Mammary epithelial cell (primary cell): ENCODE measurements at places on chromosomes 3 and 15. TPM values are rescaled to one million over a fixed set of nuclear protein-coding genes. Genes with fewer than 3 reads are reported as not detected.

The DUOX1 gene
- polyA plus RNA-seq, result 10.5 TPM

The CNTN3 gene
- 11.9 TPM for polyA plus RNA-seq

The KLHL40 gene
- not detected for polyA plus RNA-seq

The KCNMB2 gene
- not detected for polyA plus RNA-seq

The POLG gene
- polyA plus RNA-seq, result 40.1 TPM

The ALPK3 gene
- 0.09 TPM for polyA plus RNA-seq

The EIF3J gene
- 49.4 TPM for polyA plus RNA-seq

The IL17RE gene
- polyA plus RNA-seq, result 10.2 TPM

The RLBP1 gene
- polyA plus RNA-seq, result 0.23 TPM

The SLC22A14 gene
- 0.10 TPM for polyA plus RNA-seq

The ARL6 gene
- 3.7 TPM for polyA plus RNA-seq

The OR5K2 gene
- polyA plus RNA-seq, result not detected

The CCR3 gene
- polyA plus RNA-seq, result not detected

The GATA2 gene
- 0.10 TPM for polyA plus RNA-seq

The PDCD10 gene
- 62.4 TPM for polyA plus RNA-seq

The ZNF860 gene
- 4.4 TPM for polyA plus RNA-seq

The HCLS1 gene
- 0.06 TPM for polyA plus RNA-seq

The PLSCR2 gene
- polyA plus RNA-seq, result not detected

The STRIT1 gene
- polyA plus RNA-seq, result not detected

The CADPS gene
- not detected for polyA plus RNA-seq

The AGBL1 gene
- polyA plus RNA-seq, result not detected

The CHST13 gene
- polyA plus RNA-seq, result not detected

The ALDH1A2 gene
- polyA plus RNA-seq, result 0.15 TPM

The IL16 gene
- polyA plus RNA-seq, result 0.32 TPM

The DLEC1 gene
- polyA plus RNA-seq, result not detected

The CCNL1 gene
- 42.7 TPM for polyA plus RNA-seq

The DOCK3 gene
- 0.08 TPM for polyA plus RNA-seq

The GP5 gene
- not detected for polyA plus RNA-seq

The DGKG gene
- polyA plus RNA-seq, result 2.1 TPM

The LRRC31 gene
- polyA plus RNA-seq, result not detected

The BFSP2 gene
- polyA plus RNA-seq, result not detected

The FBXW12 gene
- polyA plus RNA-seq, result not detected

The TMOD2 gene
- polyA plus RNA-seq, result 1.8 TPM

The SERPINI2 gene
- not detected for polyA plus RNA-seq

The EPHA6 gene
- not detected for polyA plus RNA-seq

The POLQ gene
- polyA plus RNA-seq, result 3.6 TPM

The CLDN16 gene
- polyA plus RNA-seq, result 0.08 TPM

The EIF2A gene
- 133 TPM for polyA plus RNA-seq

The GPR149 gene
- not detected for polyA plus RNA-seq

The HTR3E gene
- not detected for polyA plus RNA-seq

The SLC22A13 gene
- 0.14 TPM for polyA plus RNA-seq

The LMLN gene
- 3.5 TPM for polyA plus RNA-seq

The KPNA1 gene
- 44.1 TPM for polyA plus RNA-seq

The DZIP3 gene
- polyA plus RNA-seq, result 3.1 TPM

The TMEM42 gene
- polyA plus RNA-seq, result 8.3 TPM

The XIRP1 gene
- polyA plus RNA-seq, result not detected

The HIGD2B gene
- not detected for polyA plus RNA-seq

The INO80 gene
- 4.0 TPM for polyA plus RNA-seq

The CLSTN2 gene
- 0.56 TPM for polyA plus RNA-seq

The TRIM42 gene
- not detected for polyA plus RNA-seq

The CDC25A gene
- polyA plus RNA-seq, result 16.3 TPM

The NUP210 gene
- polyA plus RNA-seq, result 0.10 TPM

The ELL3 gene
- 2.8 TPM for polyA plus RNA-seq

The ROBO1 gene
- 27.3 TPM for polyA plus RNA-seq

The NR1I2 gene
- not detected for polyA plus RNA-seq

The TMEM43 gene
- 91.5 TPM for polyA plus RNA-seq
